ENCODE measurements at places on chromosomes 7 and 10. TPM values are rescaled to one million over a fixed set of nuclear protein-coding genes. Genes with fewer than 3 reads are reported as not detected.

Gene ARMS2
- not detected for total RNA-seq

Gene PTF1A
- not detected for total RNA-seq

Gene H2BK1
- not detected for total RNA-seq

GRCh38 chr7:32062150-32062549, 8.1 kb downstream of the PDE1C start:
- no peak for DNase-seq

DNA sequence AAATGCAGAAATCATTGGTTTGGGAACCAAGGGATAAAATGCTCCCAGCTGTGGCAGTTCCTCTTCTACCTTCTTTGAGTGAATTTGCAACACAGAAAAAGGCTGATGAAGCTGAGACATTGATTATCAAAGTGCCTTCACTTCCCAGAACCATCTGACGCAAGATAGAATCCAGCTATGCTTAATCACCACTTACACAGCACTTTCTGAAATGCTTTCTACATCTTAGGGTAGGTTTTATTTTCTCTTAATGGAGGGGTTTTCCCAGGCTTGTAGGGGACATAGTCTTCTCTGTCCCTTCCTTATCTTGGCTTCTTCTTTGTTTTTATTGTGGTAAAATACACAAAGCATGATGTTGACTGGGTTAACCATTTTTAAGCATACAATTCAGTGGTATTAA, 332.6 kb upstream of the ZNF32 start:
- DNase-seq, result no peak

DNA sequence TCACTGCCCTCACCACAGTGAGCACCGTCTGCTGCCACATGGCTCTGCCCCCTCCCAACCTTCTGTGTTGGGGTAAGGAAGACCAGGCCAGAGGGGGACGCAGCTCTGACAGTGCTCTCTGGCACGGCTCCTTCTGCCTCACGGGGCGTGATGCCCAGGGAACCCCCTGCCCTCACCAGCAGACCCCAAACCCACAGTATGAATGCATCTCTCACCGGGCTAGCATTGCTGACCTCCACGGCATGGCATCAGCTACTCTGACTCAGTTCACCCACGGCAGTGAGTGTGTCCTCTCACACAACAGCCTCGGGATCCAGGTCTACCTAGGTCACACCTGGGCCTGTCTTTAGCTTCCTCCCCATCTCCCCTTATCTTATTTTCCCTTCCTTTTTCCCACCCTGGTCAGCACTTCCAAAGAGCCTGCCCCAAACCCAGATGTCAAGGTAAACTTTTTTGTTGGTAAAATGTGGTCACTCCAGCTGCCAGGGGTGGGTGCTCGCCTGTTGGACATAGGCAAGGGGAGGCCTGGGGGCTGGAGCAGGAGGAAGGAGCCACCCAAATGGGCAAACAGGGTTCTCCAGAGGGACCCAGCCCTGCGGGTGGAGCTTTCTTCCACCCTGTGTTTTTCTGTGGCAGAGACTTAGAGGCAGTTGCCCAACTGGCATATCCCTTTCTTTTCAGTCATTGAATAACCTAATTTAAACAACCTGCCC, 4.4 kb downstream of the CALML3 start:
- DNase-seq, result no peak
